ENCODE measurements at places on chromosomes 3 and 15.
A peak's percentile ranks its signal among the peaks of the same experiment; 100 is the strongest.

GRCh38 chr3:185933374-185934173, 4.2 kb downstream of the TRA2B start:
- no peak for DNase-seq

DNA sequence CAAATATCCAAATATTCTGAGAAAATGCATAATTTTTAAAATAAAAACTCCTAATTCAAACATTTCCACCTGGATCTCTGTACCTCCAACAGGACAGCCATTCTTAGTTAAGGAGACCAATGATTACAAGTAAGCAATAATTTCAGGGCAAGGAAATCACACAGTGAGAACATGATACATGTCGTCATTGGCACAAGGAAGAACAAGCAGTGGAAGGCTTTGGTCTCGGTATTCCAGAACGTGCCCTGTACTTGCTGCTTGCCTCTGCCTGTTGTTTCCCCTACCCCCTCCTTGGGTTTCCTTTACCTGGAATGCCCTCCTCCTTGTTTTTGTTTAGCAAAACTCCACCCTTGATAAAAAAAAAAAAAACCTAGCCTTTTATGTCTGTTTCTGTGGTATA, 72.8 kb downstream of the PPM1L start:
- DNase-seq, result no peak

- no peak for DNase-seq
These were observed 128.1 kb upstream of the IL12A start for GRCh38 chr3:159860269-159861116.

DNA sequence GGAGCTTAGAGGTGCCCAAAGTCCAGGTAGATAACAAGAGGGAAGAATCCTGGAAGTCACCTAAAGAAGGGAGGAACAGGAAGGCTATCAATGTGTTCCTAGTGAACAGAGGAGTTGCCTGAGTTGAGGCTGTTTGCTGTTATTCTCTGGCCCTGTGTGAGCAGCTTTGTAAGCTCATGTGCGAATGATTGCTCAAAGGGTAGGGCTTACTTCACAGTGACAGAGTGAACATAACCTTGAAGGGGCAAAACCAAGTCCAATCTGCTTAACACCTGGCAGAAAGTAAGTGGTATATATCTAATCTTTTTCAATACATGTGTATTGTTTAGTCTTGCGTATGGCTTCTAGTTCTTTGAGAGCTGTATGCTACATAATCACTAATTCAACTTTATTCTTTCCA, 1153.6 kb downstream of the TUSC7 start:
- no peak for DNase-seq

- DNase-seq, result no peak
These were observed 17.2 kb upstream of the RBSN start for GRCh38 chr3:15116032-15116669.

DNA sequence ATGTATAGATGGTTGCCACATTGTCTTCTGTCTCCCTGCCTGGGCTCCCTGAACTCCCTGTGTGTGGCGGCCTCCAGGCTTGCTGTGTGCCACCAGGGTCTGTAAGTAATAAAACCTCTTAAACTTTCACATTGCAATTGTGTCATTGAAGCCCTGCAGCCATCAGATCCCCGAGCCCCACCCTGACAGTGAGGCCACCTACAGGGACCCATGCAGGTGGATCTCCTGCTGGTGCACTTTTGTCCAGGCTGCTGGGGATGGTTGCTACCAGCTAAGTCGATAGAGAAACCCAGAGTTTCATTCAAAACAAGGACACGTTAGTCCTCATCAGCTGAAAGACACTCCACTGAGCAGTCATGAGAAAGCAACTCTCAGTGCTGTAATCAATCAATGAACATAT, 133.6 kb upstream of the PRICKLE2 start:
- DNase-seq, result no peak

DNA sequence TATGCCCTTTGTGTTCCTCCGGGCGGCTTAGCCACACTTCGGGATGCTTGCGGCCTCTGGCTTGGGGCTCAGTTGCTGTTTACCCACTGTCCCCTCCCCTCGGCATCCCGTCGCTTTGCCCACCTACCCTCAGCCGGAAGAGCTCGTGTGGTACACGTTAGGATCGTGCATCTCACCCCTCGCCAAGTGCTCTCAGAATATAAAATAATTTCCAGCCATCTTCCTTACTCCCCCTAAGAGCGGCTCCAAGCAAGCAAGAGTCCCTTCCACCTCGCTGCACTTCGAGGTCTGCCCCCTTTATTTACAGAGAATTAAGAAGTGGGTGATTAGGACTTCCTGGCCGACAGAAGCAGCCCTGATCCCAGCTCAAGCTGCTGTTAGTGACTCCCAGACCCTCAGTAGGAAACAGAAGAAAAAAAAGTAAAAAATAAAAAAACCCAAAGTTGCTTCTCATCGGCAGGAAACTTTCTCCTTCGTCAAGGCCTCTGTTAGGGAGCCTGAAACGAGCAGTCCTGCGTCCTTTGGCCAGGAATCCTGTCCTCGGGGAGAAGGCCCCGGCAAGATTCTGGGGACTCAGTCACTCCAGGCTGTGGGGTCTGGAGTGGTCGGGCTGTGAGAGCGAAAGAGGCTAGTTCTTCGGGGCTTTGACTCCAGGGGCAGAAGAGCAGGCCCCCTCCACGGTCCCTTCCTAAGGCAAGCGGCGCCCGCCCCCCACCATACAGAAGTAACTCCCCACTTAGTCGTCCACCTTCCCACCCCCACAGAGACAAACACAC, 3.0 kb downstream of the MEIS2 start:
- DNase-seq, result no peak

DNA sequence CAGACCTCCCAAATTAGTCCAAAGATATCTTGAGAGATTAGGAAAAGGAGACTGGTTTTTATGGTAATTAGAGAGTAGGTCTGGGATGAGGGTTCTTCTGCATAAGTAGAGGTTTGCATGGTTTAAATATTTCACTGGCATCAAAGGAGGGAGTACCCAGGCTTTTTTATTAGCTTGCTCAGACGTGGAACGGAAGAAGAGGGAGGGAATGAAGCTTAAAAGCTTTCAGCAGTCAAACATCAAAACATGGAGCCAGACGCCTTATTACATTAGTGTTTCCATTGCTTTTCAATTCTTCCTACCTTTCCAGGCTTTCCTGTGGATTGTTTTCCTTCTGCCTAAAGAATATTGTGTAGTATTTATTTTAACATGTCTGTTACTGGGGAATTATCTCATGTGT, 342.1 kb upstream of the SOX2 start:
- no peak for DNase-seq

DNA sequence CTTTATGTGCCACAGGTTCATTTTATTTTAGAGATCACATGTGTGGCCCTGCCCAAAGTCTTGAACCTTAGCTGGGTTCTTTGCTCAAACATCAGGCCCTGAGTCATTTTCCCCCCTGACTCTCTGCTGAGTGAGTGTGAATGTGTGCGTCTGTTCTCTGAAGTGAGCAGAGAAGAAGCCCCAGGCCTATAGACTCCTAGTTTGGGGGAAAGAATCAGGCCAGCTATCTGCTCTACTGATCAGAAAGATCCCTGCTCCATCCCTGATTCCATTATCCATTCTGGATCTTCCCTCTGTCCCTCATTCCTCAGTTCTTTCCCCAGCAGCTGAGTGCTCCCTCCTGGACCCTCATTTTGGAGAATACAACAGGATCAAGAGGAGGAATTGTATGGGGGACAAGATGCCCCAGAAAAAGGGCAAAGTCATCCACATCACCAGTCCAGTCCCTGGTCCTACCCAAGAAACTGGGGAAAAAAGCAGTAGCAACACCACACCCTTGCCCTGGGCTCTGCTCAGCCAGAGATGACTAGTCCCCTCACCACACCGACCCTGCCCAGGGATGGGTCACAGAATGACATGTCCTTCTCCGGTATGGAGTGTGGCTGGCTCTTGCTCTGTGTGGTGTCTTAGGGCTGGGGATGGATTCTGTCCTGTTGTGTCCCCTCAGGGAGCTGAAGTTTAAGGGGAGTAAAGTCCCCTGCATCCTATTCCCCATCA, 3.2 kb downstream of the DUOX1 start:
- DNase-seq, result no peak

GRCh38 chr3:169122416-169122815, 541.1 kb downstream of the MECOM start:
- DNase-seq, result no peak

DNA sequence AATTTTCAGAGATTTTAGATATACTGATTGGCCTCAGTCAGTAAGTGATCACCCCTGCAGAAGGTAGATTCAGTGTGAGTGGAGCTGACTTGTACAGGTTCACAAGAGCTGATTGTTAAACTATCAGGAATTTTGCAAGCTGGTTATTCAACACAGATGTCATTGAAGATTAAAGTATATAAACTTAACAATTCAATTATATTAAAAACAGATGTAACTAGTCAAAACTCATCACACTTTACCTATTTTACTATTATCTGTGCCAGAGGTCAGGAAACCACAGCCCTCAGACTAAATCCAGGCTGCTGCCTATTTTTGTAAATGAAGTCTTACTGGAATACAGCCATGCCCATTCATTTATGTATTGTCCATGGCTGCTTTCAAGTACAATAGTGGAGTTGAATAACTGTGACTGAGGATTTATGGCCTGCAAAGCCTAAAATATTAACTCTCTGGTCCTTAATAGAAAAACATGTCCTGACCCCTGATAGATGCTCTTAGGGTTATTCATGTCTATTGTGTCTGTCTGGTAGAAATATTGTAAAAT, 429.3 kb upstream of the PDZRN3 start:
- DNase-seq, result no peak

GRCh38 chr3:159775372-159775961, 213.2 kb upstream of the IL12A start:
- peak; percentile 80 for DNase-seq

DNA sequence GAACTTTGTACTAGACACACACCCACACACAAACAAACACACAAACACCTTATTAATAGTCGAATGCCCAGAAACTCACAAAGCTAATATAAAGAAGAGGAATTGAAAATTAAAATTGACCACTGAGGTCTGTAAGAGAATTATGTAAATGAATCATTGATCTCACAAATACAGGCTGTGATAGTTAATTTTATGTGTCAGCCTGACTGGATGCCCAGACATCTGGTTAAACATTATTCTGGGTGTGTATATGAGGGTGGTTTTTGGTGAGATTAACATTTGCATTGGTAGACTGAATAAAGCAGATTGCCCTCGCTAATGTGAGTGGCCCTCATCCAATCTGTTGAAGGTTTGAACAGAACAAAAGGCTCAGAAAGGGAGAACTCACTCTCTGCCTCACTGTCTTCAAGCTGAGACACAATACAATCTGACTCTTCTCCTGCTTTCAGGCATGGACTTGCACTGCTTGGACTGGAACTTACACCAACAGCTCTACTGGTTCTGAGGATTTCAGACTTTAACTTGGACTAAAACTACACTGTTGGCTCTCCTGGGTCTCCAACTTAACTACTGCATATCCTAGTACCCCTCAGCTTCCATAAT, 199.4 kb upstream of the TTC14 start:
- DNase-seq, result no peak

DNA sequence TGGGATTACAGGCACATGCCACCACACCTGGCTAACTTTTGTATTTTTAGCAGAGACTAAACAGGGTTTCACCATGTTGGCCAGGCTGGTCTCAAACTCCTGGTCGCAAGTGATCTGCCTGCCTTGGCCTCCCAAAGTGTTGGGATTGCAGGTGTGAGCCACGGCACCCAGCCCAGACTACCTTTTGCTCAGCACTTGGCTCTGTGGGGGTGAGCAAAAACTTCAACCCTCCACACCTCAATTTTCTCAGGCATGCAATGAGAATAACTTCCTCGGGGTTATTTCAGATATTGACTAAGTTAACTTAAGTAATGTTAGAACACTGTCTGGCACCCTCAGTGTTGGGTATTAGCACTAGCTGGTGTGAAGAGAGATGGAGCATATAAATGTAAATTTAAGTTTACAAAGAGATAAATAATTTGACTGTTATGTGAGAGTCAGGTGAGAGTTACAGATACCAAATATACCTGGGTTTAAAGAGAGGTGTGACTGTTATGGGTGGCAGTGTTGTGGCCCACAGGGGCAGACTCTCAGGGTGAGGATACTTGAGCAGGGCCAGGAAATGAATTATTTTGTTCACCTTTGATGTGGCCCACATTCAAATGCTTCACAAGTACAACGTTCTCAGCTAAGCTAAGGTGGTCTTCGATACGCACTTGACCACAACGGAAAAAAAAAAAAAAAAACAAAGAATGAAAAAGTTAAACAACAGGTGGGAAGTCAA, 29.0 kb downstream of the CPOX start:
- DNase-seq, result no peak

GRCh38 chr3:55935241-55935640, 448.1 kb upstream of the WNT5A start:
- no peak for DNase-seq

- peak; percentile 65 for DNase-seq
These were observed 259.9 kb upstream of the NR2F2 start for GRCh38 chr15:96070636-96071035.

- no peak for DNase-seq
These were observed 172.3 kb upstream of the MBNL1 start for GRCh38 chr3:152096280-152096906.

DNA sequence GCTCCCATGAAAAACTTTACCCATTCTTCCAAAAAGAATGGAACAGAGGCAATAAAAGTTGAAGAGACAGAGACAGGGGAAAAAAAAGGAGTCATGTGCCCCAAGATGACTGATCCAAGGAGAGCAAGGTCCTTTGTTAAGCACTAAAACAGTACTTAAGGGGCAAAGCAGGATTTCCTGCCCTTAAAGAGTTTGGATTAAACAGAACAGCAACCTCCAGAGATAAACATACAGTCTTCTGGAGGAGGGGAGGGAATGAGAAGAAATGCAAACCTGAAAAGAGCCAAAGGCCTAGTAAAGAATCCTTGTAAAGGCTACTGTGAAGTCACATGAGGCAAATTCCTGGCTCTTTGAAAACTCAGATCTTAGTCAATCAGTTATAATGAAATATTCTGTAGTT, 38.2 kb downstream of the SHQ1 start:
- DNase-seq, result no peak

DNA sequence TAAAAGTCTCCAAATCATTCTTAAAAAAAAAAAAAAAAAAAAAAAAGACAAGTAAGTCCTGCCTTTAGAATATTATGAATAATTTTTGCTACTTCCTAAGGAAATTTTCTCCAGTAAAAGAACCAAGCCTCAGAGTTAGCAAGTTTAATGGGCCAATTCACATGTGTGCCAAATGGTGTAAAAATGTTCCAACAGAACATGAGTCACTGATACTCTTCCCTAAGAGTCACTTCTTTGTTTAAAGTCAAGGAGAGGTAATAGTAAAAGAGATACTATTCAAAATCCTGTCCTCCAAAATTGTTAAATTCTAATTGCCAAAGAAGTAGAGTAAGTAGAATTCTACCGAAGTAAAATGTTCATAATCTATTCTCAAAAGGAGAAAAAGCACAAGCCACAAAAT, 17.7 kb upstream of the CPA3 start:
- DNase-seq, result no peak

- no peak for DNase-seq
These were observed 309.0 kb downstream of the NTRK3 start for GRCh38 chr15:87947560-87947959.

Data from A172 (cell line).